ENCODE measurements at places on chromosomes 5 and 9.

DNA sequence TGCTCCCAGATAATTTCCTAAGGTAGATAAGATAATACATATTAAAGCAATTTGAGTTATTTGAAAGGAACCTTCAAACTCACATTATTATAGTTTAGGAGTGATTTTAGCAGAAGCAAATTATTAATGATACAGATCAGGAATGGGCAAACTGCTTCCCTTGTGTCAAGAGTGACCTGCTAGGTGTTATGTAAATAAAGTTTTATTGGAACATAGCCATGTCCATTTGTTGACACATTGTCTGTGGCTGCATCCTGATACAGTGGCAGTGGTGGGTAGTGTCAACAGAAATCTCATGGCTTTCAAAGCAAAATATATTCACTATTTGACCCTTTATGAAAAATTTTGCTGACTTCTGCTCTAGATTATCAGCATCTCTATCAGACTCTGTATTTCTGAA, 11.4 kb upstream of the BASP1 start:
- DNase-seq: no peak

DNA sequence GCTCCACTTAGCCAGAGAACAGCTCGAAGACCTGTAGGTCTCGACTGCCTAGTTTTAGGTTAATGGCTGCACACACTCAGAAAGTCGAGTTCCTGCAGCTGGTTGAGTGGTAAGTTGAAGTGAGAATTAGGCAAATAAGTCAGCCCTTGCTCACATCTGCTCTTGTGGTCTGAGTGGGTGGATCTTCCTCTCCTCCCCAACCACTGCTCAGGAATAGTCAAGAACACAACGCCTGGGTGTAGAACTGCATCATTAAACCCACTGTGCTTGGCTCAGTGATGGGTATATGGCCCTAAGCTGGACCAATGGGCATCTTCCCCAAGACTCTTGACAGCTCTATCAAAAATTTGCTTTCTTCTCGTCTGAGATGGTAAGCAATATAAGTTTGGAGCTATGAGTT, 20.9 kb upstream of the ADAM19 start:
- peak; percentile 48 for DNase-seq

GRCh38 chr5:139765409-139766217, 30.0 kb upstream of the PSD2 start:
- DNase-seq: peak; percentile 77

- DNase-seq: no peak
Measured at GRCh38 chr5:34742061-34742460, 85.9 kb downstream of the RAI14 start.

DNA sequence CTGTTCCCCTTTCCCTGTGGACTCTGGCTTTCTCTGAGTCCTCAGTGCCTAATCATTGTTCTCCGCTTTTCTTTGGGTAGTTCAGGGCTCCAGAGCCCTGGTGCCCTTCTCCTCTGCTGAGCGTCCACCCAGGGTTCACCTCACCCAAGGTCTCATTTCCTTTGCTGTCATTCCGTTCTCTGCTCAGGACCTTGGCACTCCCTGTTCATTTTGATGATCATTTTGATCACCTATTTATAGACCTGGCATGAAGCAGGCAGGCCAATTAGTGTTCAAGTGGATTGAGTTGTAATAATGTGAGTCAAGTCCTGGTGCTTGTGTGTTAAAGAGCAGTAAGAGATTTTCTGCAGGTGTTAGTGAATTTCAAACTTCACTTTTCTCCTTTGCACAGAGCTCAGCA, 3.6 kb downstream of the TRIO start:
- no peak for DNase-seq

GRCh38 chr9:133348718-133349573, 928 bp downstream of the RPL7A start:
- DNase-seq: no peak

DNA sequence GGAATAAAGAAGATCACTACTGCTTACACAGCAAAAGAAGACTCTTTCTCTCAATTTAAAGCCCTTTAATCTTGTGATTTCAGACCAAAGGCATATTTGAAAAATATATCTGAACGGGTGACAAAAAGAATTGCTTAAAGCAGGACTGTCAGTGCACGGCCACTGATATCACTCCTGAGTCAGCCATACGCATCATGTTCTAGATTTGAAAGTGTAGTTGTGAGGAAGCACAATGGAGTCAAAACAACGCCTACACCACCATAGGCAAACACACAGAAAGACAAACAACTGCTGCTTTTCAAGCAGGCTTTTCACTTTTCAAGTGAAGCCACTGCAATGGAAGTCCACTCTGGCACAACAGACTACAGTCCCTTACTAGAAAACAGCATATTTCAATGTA, 141.7 kb downstream of the AUH start:
- no peak for DNase-seq

- no peak for DNase-seq
Measured at GRCh38 chr5:51302343-51302742, 80.9 kb upstream of the ISL1 start.

All from stimulated activated naive CD4-positive, alpha-beta T cell treated with Interleukin-2 at 50 U/mL for 16 hours (primary cell).